ENCODE measurements at places on chromosomes 16 and 17. TPM values are rescaled to one million over a fixed set of nuclear protein-coding genes. Genes with fewer than 3 reads are reported as not detected.

The ZNF385C gene
- 1.7 TPM for total RNA-seq

The CCL8 gene
- total RNA-seq = 0.32 TPM

The CORO6 gene
- total RNA-seq = 1.3 TPM

The SRCIN1 gene
- total RNA-seq = 0.48 TPM

The RAB11FIP4 gene
- 16.5 TPM for total RNA-seq

The PAQR4 gene
- 0.30 TPM for total RNA-seq

The DPH1 gene
- total RNA-seq = 77.7 TPM

The SLFN5 gene
- 22.7 TPM for total RNA-seq

GRCh38 chr17:3788200-3788599 is 12.8 kb downstream of the ITGAE start:
- no peaks in the 10 kb centered on the region for H3K36me3 ChIP-seq
- DNase-seq = no peak
- H3K27me3 ChIP-seq = no peaks in the 10 kb centered on the region
- H3K4me1 ChIP-seq = no peaks in the 10 kb centered on the region
- no peak overlapping the region for H3K27ac ChIP-seq

DNA sequence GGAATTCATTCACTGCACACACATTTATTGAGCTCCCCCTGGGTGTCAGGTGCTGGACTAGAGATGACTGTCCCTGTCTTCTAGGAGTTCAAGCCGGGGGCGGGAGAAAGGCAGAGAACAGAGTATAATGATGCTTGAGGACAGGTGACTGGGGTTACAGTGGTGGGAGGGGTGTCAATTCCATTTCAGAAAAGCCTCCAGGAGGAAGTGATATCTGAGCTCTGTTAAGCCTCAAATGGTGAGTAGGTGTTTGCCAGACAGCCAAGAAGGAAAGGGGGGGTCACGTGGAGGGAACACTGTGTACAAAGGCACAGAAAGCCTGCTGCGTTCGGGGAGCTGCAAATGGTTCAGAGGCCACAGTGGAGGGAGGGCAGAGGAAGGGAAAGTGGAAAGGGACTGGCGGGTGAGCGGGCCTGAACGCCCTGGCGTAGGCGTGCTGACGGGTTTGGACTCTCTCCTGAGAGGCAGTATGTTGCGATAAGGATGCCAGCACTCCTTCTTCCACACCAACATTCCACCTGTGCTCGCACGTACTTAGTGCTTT is 9.7 kb upstream of the NXPH3 start:
- no peaks in the 10 kb centered on the region for H3K36me3 ChIP-seq
- H3K4me1 ChIP-seq = peaks cover 2% of the 10 kb centered on the region
- H3K27me3 ChIP-seq = no peaks in the 10 kb centered on the region
- peak; percentile 89 for DNase-seq

- no peak for DNase-seq
- H3K27me3 ChIP-seq = no peaks in the 10 kb centered on the region
- no peak overlapping the region for H3K27ac ChIP-seq
- peaks cover 7% of the 10 kb centered on the region for H3K4me1 ChIP-seq
- H3K4me3 ChIP-seq = no peak overlapping the region
These were observed 2.2 kb upstream of the LIMD2 start for GRCh38 chr17:63701868-63702720.

GRCh38 chr17:70875729-70876310 is 706.5 kb downstream of the KCNJ2 start:
- no peaks in the 10 kb centered on the region for H3K4me1 ChIP-seq
- no peak overlapping the region for H3K27ac ChIP-seq
- no peak overlapping the region for H3K4me3 ChIP-seq
- H3K27me3 ChIP-seq = no peaks in the 10 kb centered on the region
- DNase-seq = no peak

- no peak overlapping the region for H3K4me3 ChIP-seq
- H3K27me3 ChIP-seq = no peaks in the 10 kb centered on the region
- H3K27ac ChIP-seq = no peak overlapping the region
These were observed 3.6 kb upstream of the ALOX12B start for GRCh38 chr17:8091033-8091687.

GRCh38 chr16:24217461-24217860 is 38.7 kb upstream of the CACNG3 start:
- H3K27me3 ChIP-seq = no peaks in the 10 kb centered on the region
- no peaks in the 10 kb centered on the region for H3K4me1 ChIP-seq
- no peak for DNase-seq
- no peak overlapping the region for H3K27ac ChIP-seq
- H3K4me3 ChIP-seq = no peak overlapping the region

- H3K36me3 ChIP-seq = no peaks in the 10 kb centered on the region
- H3K4me3 ChIP-seq = no peak overlapping the region
- H3K4me1 ChIP-seq = no peaks in the 10 kb centered on the region
- no peak overlapping the region for H3K27ac ChIP-seq
- no peaks in the 10 kb centered on the region for H3K27me3 ChIP-seq
- no peak for DNase-seq
These were observed 133.1 kb upstream of the ZKSCAN2 start for GRCh38 chr16:25390761-25391160.

DNA sequence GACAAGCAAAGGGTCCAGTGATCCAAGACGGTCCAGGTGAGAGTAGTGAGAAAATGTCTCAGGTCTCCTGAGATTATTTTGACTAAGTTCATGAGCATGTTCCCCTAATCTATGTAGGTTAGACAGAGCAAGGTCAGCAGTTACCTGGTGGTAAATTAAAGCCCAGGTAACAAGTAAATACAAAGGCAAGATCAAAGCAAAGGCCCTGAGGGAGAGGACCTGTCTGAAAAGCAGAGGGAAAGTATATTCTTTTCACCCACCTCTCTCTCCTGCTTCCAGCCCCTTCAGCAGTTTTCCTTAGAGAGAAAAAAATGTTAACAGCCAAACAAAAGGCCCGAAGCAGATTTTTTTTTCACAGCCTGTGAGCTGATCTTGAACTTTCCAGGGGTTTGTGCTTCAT is 302.7 kb downstream of the MAP2K6 start:
- H3K27me3 ChIP-seq = no peaks in the 10 kb centered on the region
- H3K36me3 ChIP-seq = no peaks in the 10 kb centered on the region
- no peak overlapping the region for H3K4me3 ChIP-seq
- H3K27ac ChIP-seq = peak overlapping the region; percentile 31
- no peak for DNase-seq

DNA sequence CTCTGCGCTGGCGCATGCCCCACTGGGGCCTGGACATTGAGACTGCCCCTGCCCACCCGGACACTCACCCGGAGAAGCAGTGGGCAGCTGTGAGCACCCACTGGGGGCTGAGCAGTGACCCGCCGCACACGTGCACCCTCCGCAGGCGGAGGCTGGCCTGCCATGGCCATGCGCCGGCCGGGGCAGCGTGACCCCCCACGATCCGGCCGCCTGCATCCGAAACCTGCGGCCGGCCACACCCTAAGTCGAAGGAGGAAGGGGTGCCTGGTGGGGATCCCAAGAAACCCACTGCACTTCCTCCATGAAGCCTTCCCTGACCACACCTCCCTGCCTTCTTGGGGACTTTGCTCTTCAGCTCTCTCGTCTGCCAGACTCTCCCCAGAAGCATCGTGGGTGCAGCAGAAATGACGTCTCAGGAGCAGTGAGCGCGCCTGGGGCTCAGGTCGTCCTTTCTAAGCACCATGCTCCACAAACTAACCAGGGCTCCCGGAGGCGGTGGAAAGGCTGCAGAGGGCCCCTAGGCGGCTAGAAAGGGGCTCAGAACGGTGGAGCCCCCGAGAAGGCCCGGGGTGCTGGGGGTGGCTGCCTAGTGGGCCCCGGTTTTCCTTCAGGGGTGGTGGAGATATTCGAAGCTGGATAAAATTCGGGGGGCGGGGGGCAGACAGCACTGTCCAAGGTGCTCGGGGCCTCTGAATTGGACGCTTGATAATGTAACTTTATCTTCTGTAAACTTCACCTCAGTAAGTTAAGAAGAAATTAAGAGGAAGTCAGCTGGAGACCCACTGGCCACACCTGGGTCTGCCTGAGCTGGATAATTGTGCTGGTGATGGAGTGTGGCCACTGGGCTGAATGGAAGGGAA is 1.5 kb downstream of the TPSG1 start:
- H3K27me3 ChIP-seq = no peaks in the 10 kb centered on the region
- no peak overlapping the region for H3K4me3 ChIP-seq
- no peaks in the 10 kb centered on the region for H3K36me3 ChIP-seq
- no peaks in the 10 kb centered on the region for H3K4me1 ChIP-seq
- no peak for DNase-seq

DNA sequence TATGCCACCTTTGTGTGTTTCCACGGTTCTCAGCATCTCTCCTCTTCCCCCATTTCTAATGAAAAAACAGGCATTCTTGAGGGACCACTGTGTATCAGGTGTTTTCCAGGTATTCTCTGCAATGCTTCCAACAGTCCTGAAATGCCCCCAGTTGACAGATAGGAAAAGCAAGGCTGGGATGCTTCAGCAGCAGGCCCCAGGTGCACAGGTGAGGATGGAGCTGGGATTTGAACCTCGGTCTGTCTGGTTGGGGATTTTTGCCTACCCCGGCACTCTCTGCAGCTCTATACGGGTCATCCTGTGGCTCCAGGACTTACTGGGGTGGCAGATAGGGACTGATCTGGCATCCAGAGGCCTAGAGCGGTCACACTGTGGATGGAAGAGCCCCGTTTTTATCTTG is 180.5 kb upstream of the GSE1 start:
- H3K27ac ChIP-seq = no peak overlapping the region
- H3K36me3 ChIP-seq = no peaks in the 10 kb centered on the region
- no peaks in the 10 kb centered on the region for H3K27me3 ChIP-seq
- DNase-seq = no peak
- peaks cover 13% of the 10 kb centered on the region for H3K4me1 ChIP-seq

GRCh38 chr17:883586-883962 is 96.0 kb downstream of the NXN start:
- no peak for DNase-seq
- no peak overlapping the region for H3K4me3 ChIP-seq
- H3K4me1 ChIP-seq = peaks cover 18% of the 10 kb centered on the region
- no peaks in the 10 kb centered on the region for H3K27me3 ChIP-seq
- no peaks in the 10 kb centered on the region for H3K36me3 ChIP-seq

- peak overlapping the region; percentile 4 for H3K27ac ChIP-seq
- H3K4me3 ChIP-seq = no peak overlapping the region
- H3K27me3 ChIP-seq = no peaks in the 10 kb centered on the region
- peaks cover 16% of the 10 kb centered on the region for H3K4me1 ChIP-seq
- no peak for DNase-seq
These were observed 7.5 kb downstream of the SEC14L1 start for GRCh38 chr17:77148077-77148939.

DNA sequence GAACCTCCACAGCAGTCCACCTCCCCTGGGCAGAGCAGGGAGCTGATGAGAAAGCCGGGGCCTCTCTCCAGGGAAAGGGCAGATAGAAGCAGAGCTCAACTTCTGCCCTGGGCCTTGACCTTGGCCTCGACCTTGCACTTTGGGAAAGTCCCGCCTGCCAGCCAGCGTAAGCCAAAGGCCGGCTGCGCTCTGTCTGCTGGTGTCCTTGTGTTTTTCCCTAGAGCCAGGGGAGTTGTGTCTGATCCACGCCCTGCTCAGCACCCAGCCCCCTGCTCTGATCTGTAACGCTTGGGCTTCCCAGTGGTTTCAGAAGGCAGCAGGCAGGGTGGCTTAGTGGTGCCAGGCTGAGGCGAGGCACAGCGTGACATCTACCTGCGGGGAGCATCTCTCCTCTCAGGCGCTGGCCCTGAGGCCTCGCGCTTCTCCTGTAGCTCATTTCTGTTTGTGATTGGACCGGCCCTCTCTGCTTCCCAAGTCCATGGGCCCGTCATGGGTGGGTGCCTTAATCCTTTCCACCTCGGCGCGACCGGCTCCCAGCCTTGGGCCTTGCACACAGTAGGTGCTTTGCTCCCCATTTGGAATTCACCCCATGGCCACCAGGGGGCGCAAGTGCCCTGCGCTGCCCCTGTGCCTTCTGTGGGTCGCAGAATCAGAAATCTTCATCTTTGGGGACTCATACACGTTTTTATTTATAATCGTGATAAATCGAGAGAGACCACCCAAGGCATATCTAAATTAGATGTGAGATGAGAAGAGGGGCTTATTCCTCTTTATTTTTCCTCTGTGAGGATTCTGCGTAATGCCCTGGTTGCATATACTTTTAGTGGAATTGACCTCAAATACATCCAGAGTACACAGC is 24.2 kb downstream of the SGSH start:
- no peaks in the 10 kb centered on the region for H3K36me3 ChIP-seq
- no peaks in the 10 kb centered on the region for H3K4me1 ChIP-seq
- DNase-seq = no peak
- H3K27me3 ChIP-seq = no peaks in the 10 kb centered on the region
- H3K27ac ChIP-seq = no peak overlapping the region

DNA sequence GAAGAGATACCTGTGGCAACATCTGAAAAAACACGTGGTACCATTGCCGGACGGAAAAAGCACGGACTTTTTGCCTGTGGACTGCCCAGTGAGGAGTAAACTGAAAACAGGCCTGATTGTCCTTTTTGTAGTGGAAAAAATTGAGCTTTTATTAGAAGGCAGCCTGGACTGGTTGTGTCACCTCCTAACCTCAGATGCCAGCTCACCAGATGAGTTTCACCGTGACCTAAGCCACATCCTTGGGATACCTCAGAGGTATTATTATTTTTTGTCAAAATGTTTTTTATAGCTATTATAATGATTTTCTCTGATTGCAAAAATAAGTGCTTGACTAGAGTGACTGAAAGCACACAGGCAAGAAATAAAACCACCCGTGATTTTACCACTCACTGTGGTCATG is 34.9 kb downstream of the RNF213 start:
- H3K27ac ChIP-seq = no peak overlapping the region
- DNase-seq = no peak
- no peaks in the 10 kb centered on the region for H3K36me3 ChIP-seq
- H3K27me3 ChIP-seq = no peaks in the 10 kb centered on the region

DNA sequence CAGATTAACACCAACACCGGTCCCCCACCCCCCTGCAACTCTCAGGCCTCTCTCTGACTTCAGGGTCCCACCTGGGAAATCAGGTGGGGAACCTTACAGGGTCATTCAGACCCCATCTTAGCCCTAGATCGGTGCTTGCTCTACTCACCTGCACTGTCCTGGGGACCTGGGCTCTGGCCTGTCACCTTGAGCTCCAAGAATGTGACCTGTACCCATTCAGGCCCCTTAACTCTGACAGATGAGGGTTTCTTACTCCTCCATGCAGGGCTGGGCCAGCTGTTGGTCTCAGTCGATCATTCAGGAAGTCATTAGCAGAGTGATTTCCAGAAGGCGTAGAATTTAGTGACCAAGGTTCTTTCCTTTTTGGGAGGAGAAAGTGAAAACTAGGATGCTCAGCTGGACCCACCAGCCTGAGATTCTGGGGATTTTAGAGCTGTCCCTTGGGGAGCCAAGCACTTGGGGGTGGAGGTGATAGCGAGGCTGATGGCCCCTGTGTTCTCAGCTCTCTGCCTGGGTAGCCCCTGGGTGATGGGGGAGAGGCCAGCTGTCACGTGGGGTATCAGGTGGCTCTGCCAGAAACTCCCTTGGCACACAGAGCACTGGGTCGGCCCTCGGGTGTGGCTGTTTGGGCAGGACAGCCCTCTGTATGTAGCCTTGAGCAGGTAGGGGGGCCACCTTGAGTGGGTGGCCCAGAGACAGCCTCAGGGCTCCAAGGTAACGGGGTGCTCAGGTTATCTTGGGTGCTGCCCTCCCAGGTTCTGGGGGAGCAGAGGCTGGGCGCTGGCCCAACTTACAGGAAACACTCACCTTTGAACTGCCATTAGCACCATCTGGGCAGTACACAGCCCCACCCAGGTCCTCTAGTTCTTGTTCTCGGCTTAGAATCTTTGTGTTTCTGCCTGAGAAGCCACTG is 724 bp downstream of the MVP start:
- peaks cover 27% of the 10 kb centered on the region for H3K4me1 ChIP-seq
- H3K27me3 ChIP-seq = no peaks in the 10 kb centered on the region
- H3K4me3 ChIP-seq = peak overlapping the region; percentile 71
- DNase-seq = peak; percentile 74
- H3K36me3 ChIP-seq = no peaks in the 10 kb centered on the region

GRCh38 chr16:72066747-72067146 is 3.7 kb downstream of the HPR start:
- H3K4me1 ChIP-seq = peaks cover 6% of the 10 kb centered on the region
- DNase-seq = no peak
- H3K27me3 ChIP-seq = no peaks in the 10 kb centered on the region

Measured in ovary (tissue), 10 donors.